ENCODE measurements at places on chromosomes 7 and 10.

- DNase-seq, result no peak
Observed at GRCh38 chr10:8036506-8037198, 17.8 kb upstream of the GATA3 start.

DNA sequence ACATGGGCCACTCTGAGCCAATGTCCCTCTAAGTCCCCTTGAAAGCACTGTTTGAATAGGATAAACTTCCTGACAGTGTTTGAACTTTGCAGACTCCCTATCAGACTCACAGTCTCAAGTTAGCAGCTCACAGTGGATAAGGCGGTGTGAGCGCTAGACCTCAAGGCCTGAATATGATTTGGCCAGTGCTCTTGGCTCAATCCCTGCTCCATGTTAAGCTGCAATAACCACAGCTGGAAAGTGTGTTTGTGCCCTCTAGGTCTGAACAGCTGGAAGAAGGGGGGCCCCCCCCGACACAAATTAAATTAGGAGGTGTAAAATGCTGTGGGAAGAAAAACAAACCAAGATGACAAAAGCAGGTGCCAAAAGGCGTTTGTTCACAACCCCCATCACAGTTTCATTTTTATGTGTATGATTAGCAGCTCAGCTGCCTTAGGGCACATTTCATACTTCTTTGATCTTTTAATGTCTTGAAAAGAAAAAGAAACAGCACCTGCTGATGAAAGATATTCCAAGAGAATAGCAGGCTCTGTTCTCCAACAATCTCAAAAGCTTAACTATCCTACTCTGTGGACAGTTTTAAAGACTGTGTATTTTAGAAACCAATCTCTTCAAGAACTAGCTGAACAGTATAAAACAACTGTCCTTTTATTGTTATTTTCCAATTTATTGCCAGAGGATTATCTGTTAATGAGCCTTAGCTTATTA, 167.6 kb downstream of the SNX13 start:
- no peak for DNase-seq

DNA sequence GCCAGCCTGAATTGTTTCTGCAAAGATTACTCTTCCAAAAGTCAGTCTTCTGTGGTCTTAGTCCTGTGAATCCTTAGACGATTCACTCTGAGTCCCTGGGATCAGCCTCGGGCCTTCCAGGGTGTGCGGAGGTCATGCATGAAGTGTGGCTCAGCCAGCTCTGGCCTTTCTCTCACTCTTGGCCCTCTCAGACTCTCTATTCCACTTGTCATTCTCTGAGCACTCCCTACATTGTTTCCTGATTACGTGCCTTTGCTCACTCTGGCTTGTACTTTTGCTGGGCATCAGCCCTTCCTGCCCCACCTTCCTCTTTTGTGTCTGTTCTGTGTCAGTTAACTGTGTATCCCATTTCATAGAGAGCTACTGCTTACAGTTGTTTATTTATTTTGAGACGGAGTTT, 36.0 kb downstream of the CCNY start:
- no peak for DNase-seq

GRCh38 chr10:129404091-129404490, 63.0 kb upstream of the MGMT start:
- no peak for DNase-seq

GRCh38 chr10:2745666-2746065, 321.7 kb upstream of the PFKP start:
- no peak for DNase-seq

- DNase-seq, result peak; percentile 95
Observed at GRCh38 chr7:135509839-135510591, at the start of gene CNOT4. Gene CNOT4, minus strand, starts transcription at chr7:135510102. Its CDS starts 71,771 bp downstream, at chr7:135438331.

DNA sequence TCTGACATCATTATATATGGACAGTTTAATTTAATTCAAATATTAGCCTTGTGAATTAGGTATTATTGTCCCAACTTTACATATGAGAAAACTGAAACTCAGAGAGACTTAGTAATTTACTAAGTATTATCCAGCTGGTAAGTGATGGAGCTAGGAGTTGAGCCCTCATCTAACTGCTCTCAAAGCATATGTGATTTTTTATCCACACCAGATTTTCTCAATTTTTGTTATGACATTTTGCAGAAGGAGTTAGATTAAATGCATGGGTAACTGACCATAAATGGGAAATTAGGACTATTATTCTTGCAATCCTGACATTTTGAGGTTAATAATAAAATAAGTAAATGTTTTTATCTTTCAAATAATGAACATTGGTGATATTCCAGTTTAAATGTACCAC, 778.3 kb upstream of the SORCS1 start:
- no peak for DNase-seq
